ENCODE measurements at places on chromosomes 12 and 14.
A peak's percentile ranks its signal among the peaks of the same experiment; 100 is the strongest.

GRCh38 chr12:57215668-57216013, 953 bp upstream of the NXPH4 start:
- DNase-seq = no peak

DNA sequence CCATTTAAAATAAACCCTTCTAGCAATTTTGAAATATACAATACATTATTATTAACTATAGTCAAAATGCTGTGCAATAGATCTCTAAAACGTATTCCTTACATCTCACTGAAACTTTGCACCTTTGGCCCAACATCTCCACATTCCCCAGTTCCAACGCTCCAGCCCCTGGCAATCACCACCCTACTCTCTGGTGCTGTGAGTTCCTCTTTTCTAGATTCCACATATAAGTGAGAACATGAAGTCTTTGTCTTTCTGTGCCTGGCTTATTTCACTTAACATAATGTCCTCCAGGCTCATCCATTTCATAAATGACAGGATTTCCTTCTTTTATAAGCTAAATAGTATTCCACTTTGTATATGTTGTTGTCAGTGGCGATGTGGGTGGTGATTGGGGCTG, 194.7 kb upstream of the RTL1 start:
- no peak for DNase-seq

DNA sequence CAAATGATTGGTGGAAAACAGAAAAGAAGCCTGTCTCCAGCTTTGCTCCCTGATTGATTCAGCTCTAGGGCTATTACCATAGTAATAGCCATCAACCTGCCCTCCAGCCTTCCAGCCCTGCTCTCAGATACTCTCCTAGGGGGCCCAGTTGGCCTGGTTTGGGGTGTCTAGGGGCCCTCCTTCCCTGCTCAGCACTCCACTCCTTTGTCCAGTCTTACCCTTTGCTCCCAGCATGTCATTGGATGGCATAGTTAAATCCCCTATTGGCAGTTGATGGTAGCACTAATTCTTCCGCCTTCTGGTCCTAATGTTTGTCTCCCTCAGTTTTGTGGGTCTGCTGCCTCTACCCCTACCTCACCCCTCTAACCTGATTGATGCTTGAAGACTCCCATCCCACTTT, 175.4 kb upstream of the PELI2 start:
- DNase-seq = no peak

DNA sequence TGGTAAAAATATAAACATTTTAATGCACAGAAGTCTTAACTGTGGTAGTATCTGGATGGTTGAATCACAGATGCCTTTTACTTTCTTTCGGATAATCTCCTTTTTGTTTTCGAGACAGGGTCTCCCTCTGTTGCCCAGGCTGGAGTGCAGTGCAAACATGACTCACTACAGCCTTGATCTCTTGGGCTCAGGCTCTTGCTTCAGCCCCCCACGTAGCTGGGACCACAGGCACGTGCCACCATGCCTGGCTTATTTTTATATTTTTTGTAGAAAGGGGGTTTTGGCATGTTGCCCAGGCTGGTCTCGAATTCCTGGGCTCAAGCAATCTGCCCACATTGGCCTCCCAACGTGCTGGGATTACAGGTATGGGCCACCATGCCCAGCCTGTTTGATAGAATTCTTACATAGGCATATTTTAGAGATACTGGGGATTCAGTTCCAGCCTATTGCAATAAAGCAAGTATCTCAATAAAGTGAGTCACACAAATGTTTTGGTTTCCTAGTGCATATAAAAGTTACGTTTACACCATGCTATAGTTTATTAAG, 99.2 kb downstream of the SNAPC1 start:
- DNase-seq = no peak

GRCh38 chr14:72000907-72001306, 68.7 kb downstream of the RGS6 start:
- no peak for DNase-seq

GRCh38 chr12:114850661-114851275, 166.8 kb upstream of the TBX3 start:
- DNase-seq = peak; percentile 37

- DNase-seq = no peak
Observed at GRCh38 chr14:64186231-64187129, 107.7 kb downstream of the ESR2 start.

- DNase-seq = no peak
Observed at GRCh38 chr12:56988207-56988739, 18.1 kb downstream of the ZBTB39 start.

GRCh38 chr12:91249054-91249453, 66.4 kb upstream of the DCN start:
- no peak for DNase-seq

DNA sequence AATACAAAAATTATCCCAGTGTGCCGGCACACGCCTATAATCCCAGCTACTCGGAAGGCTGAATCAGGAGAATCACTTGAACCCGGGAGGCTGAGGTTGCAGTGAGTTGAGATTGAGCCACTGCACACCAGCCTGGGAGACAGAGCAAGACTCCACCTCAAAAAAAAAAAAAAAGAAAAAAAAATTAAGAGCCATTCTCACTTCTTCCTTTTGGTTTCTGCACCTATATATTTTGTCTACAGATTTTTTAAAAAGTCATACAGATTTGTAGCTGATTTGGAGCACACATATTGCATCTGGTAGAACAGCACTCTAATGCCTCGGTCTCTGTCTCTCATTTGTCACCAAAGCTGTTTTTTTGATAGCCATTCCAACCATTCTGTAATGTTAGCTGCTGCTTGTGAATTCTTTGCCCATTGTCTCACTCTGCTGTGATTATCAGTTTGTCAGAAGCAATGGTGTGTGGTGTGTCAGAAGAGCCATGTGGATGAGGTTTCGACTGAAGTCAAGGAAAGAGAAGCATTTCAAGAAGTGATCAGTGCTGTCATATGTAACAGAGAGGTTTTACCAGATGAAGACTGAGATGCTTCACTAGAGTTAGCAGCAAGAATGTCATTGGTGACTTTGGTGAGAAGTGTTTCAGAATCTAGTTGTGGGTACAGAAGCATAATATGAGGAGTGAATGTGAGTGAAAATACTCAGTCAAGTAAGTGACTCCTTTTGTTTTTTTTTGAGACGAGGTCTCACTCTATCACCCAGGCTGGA, 8.7 kb upstream of the KTN1 start:
- no peak for DNase-seq

- no peak for DNase-seq
Observed at GRCh38 chr12:116670859-116671258, 67.0 kb downstream of the SPRING1 start.

GRCh38 chr12:119055977-119056376, 74.6 kb downstream of the SRRM4 start:
- DNase-seq = no peak

GRCh38 chr14:22814941-22815713, at the start of gene SLC7A7:
SLC7A7 (minus strand) TSS chr14:22815435; CDS start chr14:22813398, 2,037 bp downstream.
- DNase-seq = no peak

DNA sequence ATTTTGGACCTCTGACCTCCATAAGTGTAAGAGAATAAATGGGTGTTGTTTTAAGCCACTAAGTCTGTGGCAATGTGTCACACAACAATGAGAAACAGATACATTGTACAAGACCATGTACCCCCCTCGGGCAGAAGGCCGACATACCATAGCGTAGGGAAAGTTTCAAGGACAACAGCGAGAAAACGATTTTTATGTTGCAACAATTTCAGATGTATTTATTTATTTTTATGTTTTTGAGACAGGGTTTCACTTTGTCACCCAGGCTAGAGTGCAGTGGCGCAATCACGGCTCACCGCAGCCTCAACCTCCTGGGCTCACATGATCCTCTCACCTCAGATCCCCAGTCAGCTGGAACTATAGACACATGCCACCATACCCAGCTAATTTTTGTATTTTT, 136.4 kb upstream of the NCOR2 start:
- peak; percentile 69 for DNase-seq

GRCh38 chr12:52862023-52862422, 13.2 kb upstream of the KRT78 start:
- peak; percentile 54 for DNase-seq

DNA sequence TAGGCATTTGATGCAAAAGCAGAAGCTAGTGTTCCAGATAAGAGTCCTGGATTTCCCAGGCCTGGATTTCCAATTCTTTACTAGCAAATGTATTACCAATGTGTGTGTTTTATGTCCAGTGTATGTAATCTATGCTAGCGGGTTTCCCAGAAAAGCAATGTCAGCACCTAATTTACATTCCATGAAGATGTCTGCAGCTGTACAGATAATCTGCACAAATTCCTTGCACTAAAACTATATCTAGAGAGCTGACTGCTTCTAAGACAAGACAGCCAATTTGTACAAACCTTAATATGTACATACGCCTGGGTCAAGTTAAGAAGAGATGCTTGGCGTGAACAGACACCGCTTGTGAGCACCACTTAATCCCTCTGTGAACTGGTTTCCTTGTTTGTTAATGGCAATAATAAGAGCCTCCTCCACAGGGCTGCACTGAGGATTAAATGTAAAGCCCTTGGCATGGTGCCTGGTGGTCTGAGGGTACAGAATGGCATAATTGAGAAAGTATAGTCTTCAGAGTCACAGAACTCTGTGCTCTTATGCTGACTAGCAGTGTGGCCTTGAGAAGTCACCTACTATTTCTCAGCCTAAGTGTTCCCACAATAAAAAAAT, 185.6 kb downstream of the EPS8 start:
- no peak for DNase-seq

DNA sequence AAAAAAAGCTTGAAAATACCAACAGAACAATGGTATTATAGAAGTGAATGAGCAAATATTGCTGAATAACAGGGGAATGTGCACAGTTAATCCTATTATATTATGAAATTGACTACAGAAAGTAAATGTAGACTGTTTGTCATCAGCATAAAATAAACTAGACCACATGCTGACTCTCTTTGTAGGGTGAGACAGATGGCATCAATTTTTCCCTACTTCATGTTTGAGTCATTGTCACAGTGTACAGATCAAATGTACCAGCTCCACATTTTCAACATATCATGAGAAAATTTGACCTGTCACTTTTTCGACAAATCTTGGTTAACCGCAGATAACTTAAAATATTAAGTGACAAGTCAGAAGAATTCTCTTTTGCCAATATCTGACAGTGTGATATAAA, 421.0 kb downstream of the RPL10L start:
- DNase-seq = no peak

GRCh38 chr14:76773188-76773885, 12.1 kb downstream of the VASH1 start:
- DNase-seq = peak; percentile 84

- no peak for DNase-seq
Observed at GRCh38 chr12:19447386-19447785, 8.1 kb downstream of the AEBP2 start.

- DNase-seq = no peak
Observed at GRCh38 chr14:101001311-101002069, 98.0 kb upstream of the RTL1 start.

DNA sequence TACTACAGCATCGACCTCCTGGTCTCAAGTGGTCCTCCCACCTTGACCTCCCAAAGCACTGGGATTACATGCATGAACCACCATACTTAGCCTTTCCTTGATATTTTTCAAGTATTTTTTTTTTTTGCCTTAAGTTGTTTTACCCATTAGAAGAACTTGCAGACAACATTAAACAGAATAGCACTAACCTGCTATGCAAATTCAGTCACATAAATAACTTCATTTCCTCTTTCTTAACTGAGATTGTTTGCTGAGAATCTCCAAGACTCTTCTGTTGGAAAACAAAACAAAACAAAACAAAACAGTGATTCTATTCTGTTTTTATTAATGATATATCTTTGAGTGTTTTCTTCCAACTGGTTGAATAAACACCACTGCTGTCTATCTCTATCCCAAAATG, 115.9 kb upstream of the IFNG-AS1 start:
- no peak for DNase-seq

DNA sequence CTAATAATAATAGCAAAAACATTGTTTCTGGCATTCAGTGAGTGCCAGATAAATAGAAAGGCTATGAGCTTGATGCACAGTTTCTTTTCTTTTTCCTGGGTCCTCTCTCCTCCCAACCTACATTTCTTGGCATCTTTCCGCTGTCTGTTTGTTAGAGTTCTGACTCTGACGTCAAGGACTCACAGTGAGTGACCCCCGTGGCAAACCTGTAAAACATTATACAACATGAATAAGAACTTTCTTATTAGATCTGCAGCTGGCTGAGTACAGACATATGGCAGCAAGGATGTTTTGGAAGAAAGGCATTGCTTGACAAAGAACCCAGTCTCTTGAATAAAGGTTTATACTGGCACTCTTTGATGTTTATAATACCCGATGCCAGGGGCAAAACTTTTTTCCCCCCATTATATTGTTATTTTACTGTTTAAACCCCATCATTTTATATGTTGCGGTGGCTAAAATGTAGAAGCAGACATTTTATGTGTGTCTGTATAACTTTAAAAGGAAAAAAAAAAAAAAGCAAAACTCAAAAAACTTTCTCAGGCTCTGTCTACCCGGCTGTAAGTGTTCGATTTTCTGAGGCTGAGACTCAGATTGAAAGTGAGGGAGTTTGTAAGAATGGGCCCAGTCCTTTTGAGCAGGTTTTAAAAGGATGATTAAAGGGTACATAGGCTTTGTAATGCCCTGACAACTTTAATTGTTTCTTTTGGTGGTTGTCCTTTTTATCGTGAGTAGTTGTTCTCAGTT, 159.3 kb downstream of the PDE3A start:
- DNase-seq = no peak

- DNase-seq = no peak
Observed at GRCh38 chr14:69873877-69874780, 5.1 kb upstream of the SMOC1 start.

DNA sequence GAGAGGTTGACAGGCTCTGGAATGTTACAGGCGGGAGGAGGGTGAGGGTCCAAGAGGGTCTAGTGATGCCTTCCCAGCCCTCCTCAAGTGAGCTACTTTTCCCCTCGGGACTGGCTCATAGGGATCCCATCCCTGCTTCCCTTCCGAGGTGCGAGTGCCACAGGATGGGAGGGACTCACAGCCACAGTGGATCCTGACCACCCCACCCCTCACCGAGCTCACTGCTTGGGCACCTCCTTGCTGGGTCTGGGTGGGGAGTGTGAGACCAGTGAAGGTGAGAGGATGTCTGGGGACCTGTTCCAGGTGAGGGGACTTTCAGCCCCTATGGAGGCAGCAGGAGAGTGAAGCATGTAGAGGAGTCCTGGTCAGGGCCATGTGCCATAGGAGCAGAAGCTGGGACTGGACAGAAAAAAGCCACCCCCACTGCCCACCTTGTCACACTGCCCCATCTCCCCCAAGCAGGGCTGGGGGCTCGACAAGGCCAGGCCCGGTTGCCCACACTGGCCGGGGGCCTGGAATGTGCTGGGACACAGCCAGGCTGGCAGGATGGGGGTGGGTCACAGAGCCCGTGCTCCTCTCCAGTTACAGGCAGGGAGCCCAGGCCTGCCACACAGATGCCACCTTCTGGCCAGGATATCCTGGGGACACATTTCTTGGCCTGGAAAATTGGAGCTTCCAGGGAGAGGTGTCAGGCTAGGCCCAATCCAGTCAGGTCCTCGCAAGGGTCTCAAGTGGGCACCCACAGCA, 1.7 kb upstream of the TNS2 start:
- peak; percentile 70 for DNase-seq

- no peak for DNase-seq
Observed at GRCh38 chr12:53950437-53950773, 4.3 kb upstream of the HOXC12 start.

DNA sequence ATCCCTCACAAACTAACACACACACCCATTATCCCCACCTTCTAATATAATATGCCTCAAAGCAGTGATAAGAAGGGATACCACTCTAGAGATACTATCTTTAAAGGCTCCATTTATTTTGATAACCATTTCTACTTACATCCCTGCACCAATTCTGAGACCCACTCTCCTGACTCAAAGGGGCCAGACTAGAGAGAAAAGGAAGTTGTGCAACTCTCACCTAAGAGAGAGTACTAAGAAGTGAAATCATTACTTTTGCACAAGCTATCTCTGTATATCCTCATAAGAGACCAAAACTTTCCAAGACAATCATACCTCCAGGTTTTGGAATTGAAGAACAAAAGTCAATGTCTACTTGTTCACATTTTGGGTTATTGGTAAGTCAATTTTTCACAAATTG, 45.4 kb upstream of the USP15 start:
- no peak for DNase-seq
